ENCODE measurements at places on chromosomes 7 and 10.

GRCh38 chr10:128709686-128710085 lies 583.5 kb upstream of the MKI67 start:
- DNase-seq: no peak

DNA sequence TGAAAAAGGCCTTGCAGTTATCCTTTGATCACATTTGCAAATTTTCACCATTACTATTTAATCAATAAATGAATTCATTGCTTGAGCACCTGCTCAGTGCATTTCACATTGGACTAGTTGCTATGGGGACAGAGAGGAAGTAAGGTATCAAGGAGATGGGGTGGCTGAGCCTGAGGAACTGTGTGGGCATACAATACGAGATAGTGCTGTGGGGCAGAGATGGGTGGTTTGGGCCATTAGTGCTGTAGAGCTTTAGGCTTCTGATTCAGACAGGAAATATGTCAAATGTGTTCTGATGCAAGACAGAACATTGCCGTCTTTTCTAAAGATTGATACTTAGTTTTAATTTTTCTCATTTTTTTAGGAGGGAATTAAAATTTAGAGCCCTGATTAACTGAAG lies 13.2 kb downstream of the ITGB8 start:
- no peak for DNase-seq

DNA sequence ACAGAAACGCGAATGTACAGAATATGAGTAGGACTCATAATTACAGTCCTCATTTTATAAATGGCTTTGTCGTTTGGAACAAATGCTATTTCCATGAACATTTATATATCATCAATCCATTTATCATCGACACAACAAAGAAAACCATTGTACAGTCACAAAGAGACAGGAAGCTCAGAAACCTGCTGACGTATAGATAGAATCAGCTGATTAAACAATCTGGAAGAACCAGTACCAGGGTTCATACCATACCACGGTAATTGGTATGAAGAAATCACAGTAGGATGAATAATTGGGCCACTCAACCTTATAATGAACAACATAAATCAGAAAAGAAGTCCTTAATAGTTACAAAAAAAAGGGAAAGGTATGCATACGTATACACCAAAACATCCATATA lies 295.0 kb downstream of the PARD3 start:
- DNase-seq: no peak

DNA sequence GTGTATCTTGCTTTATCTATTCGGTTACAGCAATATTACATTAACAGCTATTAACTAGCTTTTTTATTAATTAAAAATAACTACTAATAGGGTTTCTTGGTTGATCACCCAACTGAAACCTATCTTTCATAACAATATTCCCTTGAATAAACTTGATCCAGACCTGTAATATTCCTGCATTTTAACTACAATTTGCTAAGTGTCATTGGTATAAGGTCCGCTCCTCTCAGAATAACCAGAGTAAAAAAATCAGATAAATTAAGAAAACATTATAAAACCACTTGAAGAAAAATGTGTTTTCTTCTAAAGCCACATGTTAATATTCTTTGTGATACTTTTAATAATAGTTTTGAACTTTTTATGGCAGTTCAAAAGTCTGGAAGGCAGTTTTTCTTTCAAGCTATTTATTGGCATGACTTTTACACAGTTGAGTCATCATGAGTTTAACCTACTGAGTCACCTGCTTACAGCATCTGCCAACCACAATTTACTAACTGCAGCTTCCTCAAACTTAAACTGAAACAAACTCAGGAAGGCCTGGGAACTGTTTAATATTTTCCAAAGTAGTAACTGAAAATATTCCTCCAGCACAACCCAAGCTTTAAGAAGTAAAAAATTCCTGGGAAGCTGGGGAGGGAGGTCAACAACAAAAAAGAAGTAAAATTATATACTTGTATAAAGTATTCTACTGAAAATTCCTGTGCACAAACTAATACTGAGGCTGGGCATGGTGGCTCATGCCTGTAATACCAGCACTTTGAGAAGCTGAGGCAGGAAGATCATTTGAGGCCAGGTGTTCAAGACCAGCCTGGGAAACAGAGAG lies 103.2 kb downstream of the NRBF2 start:
- no peak for DNase-seq

- no peak for DNase-seq
These were observed 9.8 kb upstream of the MRPS16 start for GRCh38 chr10:73262105-73262730.

DNA sequence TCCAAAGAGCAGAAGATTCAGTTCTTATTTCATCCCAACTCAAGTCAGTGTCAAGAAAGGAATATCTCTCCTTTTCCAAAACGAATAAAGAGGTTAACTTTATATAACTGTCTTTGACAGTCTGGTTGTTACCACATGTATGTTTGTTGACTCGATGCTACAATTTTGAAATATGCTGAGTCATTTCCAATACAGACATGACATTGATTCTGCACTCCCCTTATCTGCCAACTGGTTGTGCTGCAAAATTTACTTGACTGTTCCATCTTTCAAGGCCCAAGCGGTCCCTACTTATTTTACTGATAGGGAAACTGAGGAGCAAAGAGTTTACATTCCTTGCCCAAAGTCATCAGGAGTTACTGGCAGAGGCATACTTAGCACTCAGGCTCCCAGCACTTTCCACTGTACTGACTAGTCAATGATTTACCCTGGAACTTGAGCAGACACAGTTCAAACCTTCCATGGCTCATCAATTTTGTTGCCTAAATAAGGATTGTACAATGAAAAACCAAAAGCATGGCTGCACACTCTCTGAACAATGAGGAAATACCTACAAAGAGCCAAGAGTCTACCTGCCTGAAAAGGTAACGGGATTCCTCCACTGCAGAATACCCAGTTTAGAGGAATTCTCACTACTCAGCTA lies 52.8 kb downstream of the ABLIM1 start:
- DNase-seq: no peak

DNA sequence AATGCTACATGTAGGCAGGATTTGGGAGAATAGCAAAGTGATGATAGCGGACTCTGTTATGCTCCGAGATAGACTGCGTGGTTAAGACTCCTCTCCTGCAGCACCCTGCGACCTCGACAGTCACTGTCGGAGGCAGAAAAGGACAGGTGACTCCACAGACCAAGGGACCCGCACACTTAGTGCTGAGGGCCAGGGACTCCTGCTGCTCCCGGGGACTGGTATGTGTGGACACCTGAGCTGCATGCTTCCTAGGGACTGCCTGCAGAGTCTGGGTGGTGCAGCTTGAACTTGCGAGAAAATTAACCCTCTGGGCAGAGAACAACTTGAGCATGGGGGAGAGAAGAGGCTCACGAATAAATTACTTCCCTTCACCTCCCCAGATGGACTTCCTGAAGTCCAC lies 407.1 kb upstream of the PFKP start:
- no peak for DNase-seq

GRCh38 chr10:100184840-100185239 lies 989 bp downstream of the ERLIN1 start:
- DNase-seq: no peak

DNA sequence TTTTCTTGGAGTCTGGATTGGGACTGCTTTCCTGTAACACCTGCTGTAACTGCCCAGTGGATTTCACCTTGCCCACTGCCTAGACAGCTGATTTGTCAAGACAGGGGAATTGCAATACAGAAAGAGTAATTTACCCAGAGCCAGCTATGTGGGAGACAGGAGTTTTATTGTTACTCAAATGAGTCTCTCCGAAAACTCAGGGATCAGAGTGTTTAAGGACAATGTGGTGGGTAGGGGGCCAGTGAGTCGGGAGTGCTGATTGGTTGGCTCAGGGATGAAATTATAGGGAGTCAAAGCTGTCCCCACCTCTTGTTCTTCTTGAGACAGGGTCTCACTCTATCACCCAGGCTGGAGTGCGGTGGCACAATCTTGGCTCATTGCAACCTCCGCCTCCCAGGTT lies 25.2 kb upstream of the BNIP3 start:
- no peak for DNase-seq

DNA sequence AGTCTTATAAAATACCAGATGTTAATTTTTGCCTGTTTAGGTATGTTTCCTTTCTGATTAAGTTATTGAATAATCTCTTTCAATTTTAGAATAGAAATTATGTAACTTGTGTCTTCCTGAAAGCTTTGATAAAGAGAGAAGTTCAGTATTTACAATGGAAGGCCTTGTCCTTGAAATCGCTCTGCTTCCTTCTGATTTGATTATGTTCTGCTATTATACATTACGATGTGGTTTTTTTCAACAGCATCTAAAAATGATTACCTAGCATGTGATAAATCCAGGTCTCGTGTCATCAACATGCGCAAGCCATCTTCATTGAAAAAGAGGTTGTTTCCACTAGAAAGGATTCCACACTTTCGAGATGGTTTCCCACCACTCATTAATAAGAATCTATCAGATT lies 96.5 kb upstream of the SLC26A5 start:
- no peak for DNase-seq

GRCh38 chr10:69538461-69538860 lies 34.8 kb downstream of the NEUROG3 start:
- no peak for DNase-seq

GRCh38 chr7:113698556-113699220 lies 220.1 kb downstream of the PPP1R3A start:
- DNase-seq: no peak

DNA sequence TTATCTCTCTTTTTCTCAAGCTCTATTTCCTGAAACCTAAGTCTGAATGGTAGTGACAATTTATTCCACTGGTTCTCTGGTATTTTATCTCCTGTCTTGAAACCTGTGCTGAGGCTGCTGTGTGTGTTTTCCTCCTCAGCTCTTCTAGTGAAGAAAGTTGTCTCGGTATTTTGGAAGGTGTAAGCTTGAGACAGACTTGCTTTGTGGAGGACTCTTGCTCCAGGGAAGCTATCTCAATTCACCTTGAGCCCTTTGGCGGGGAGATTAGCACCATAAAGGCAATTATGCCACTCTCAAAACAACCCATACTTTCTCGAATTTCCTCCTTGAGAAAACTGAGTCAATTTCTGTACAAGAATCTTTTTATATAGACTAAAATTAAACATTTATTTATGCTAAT lies 141.6 kb downstream of the THSD7A start:
- no peak for DNase-seq

GRCh38 chr10:56928714-56929113 lies 567.7 kb upstream of the ZWINT start:
- DNase-seq: no peak

DNA sequence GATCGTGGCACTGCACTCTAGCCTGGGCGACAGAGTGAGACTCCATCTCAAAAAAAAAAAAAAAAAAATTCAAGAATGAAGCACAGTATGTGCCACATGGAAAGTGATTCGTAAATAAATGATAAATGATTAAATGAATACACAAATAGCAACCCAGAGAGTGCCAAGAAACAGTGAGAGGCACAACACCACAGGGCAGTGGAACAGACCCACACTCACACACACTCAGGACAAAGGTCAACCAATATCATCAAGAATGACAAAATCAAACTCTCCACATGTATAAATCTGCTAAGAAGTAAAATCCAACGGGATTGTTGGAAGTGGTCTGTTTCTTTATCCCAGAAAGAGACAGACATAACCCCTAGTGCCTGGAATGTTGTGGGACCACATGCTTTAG lies 77.4 kb downstream of the HTR7 start:
- DNase-seq: no peak

GRCh38 chr10:1670541-1671365 lies 66.6 kb downstream of the ADARB2 start:
- no peak for DNase-seq

DNA sequence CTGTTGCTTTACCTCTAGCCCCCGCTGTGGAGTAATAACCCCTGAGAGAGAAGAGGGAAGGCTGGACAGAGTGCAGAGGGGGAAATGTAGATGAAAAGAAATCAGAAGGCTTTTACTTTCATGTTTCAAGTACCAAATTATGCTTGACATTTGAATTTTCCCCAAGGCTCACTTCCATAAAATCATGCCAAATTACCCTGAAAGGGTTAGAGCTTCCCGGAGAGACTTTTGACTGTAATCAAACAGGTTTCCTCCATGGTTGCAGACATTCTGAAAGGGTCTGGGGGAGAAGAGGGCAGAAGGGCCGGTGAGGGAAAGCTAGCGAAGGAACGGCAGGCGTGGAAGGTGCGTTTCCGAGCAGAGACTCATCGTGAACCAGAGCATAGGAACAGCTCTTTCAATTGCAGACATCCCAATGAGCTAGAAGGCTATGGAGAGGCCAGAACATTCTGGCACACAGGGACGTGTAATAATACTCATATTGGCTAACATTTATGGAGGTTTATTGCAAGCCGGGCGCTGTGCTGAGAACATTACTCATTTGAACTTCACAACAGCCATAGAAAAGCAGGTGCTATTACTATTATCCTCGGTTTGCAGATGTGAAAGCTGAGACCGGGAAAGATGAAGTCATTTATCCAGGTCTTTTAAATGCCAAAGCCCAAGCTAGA lies 620.8 kb upstream of the AUTS2 start:
- no peak for DNase-seq

DNA sequence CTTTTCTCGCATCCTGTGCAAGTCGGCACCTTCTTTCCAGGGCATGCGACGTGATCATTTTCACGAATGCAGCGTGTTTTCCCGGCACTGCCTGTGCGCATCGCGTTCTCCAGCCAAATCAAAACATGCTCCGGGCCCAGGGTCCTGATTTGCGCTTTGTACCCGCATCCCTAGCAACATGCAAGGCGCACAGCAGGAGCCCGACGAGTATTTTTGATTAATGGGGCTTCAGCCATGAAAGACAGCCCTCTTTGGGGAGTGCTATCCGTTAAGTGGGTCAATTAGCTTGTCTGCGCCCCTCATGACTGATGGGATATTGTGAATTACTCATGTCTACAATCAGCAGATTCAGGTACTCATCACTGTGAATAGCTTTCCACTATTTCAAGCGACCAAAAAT lies 243.3 kb upstream of the RNF32 start:
- DNase-seq: no peak

GRCh38 chr10:94571528-94571927 lies 25.9 kb downstream of the HELLS start:
- DNase-seq: no peak

GRCh38 chr7:43625453-43625852 lies 42.5 kb downstream of the STK17A start:
- no peak for DNase-seq

DNA sequence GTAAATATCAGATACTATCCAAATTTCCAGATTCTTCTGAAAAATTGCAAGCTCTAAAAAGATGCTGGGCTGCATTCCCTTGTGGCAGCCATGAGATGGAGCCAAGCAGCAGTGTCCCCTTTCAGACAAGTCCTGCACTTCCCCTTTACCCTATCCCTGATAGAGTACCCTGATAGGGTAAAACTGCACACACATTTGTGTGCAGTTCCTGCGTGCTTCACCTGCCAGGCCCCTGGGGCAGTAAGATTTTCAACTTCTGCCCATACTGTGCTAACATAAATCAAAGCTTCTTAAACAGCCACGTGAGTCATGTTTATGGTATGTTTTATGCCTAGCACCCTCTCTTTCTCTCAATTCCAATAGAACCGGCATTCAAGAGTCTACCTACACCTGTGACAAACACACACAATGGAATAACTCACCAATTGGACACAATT lies 52.2 kb downstream of the IFIT5 start:
- no peak for DNase-seq

- DNase-seq: no peak
These were observed 316.1 kb upstream of the MTPN start for GRCh38 chr7:136293272-136293671.
